ENCODE measurements at places on chromosomes 3 and 15. TPM values are rescaled to one million over a fixed set of nuclear protein-coding genes. Genes with fewer than 3 reads are reported as not detected.

GRCh38 chr3:108322352-108322751 lies 26.0 kb downstream of the HHLA2 start:
- no peak for DNase-seq

DNA sequence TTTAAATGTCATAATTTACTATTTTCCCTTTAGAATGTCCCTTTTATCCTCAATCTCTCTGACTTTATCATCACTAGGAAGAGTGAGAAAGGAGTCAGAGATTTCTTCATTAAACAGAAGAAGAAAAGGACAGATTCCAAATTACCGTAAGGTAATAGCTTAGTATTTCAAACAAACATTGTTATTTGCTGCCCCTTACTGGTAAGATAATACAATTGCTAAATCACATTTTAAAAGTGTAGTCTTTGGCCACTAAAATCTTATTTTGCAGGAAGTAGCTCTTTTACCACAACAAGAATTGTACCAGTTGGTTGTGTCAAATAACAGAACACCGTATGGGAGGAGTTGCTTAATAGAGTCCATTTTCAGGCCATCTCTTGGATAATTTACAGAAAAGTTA lies 53.7 kb downstream of the CGGBP1 start:
- no peak for DNase-seq

Gene IL17RB
- total RNA-seq, result 33.3 TPM

DNA sequence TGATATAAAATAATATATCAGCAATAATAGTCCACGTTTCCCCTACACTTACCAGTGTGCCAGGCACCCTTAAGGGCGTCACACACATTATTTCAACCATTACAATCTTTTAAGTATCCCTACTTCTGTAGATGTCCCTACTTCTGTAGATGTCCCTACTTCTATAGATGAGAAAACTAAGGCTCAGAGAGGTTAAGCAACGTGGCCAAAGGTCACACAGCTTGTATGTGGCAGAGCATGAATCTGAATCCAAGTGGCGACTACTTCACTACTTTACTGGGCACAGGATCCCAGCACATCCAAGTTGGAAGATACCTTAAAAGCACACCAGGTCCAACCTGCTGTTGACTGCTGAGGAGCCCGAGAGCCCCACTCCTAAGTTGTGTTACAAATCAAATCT lies 77.5 kb downstream of the TLE3 start:
- DNase-seq, result no peak

DNA sequence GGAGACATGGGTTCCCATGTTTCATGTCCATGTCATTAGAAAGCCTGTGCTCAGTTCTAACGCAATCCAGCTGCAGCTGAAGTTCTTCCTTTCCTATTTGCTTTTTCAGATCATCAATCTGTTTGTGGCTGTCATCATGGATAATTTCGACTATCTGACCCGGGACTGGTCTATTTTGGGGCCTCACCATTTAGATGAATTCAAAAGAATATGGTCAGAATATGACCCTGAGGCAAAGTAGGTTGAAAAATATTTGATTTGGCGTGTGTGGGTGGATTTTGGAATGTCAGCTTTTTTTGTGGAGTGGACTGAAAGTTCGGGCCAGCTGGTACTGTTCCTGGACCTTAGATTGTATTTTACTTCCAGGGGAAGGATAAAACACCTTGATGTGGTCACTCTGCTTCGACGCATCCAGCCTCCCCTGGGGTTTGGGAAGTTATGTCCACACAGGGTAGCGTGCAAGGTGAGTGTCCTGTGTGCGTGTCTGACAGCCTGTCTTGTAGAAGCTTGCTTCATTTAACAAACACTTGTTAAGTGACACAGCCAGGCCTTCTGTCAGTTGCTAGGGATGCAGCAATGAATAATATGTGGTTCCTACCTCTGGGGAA lies 69.6 kb downstream of the CHDH start:
- DNase-seq, result no peak

Gene MANF
- total RNA-seq, result 235 TPM

- DNase-seq, result no peak
These were observed 19.5 kb downstream of the BMF start for GRCh38 chr15:40088929-40089755.

- DNase-seq, result no peak
These were observed 183.4 kb upstream of the TOPAZ1 start for GRCh38 chr3:44058022-44058867.

Gene GP9
- total RNA-seq, result not detected

DNA sequence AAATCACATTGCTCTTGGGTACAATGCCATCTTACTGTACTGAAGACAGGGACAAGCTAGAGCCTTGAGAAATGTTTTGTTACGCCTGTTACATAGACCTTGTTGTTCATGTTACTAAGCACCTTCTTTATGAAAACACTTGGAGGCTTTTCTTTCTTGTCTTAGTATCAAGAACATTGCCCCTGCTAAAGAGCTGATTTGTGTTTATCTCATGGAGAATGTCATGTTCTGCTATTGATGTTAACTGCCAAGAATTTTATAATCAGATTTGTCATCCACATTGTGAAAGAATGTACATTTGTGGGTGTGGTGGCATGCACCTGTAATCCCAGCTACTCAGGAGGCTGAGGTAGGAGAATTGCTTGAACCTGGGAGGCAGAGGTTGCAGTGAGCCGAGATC lies 431.3 kb upstream of the MDFIC2 start:
- DNase-seq, result no peak

Gene HESX1
- 0.43 TPM for total RNA-seq

- no peak for DNase-seq
These were observed 238.0 kb downstream of the DOCK3 start for GRCh38 chr3:50912746-50913145.
